T-helper 17 cell (primary cell): ENCODE measurements at places on chromosomes 13 and 19. TPM values are rescaled to one million over a fixed set of nuclear protein-coding genes. Genes with fewer than 3 reads are reported as not detected.

DNA sequence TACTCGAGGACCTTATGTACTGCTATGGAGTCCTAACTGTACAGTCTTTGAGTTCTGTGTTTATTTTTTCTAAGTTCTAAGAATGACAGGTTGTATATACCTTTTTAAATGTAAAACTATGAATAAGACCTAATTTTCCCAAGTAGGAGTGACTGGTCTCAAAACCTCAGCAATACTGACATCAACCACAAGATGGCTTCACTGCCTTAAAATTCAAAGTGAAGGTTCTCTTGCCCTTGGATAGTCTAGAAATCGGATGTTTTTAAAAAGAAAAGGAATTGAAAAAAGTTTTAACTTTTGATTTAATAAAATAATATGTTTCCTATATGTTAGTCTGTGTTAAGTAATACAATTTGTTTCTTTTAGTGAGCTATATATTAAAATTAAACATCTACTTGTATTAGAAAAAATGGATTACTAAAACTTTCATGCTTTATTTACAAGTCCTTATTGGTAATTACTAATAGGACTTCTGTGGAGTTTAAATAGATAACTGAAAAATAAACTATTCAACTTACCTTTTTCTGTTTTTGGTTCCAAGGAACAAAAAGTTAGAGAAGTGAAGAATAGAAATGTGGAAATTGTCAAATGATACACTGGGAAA, 52.0 kb downstream of the TDRD3 start:
- DNase-seq, result no peak

DNA sequence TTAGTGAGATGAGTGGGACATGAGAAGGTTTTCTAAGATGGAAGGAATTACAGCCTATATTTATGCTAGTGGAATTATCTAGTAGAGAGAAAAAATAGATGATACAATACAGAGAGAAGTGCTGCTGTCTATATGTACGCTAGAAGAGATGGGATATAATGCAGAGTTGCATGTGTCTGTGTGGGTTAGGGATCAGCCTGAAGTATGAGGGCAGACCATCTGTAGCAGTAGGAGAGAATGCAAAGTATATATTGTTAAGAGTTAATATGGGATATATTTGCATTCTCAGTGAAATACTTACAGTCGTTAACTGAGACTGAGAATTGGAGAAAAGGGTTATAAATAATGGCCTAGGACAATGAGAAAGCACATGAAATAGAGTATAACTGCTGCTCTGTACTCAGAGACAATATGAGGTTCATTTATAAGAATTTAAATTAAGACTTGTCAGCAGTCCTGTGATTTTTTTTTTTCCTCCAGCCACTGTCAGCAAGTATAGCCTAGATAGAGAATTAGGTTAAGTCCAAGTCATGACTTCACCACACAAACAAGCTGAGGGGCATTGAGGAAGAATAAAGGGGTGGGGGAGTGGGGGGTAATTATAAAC, 77.8 kb downstream of the SLITRK1 start:
- DNase-seq, result no peak

The FGF21 gene
- not detected for total RNA-seq

- DNase-seq, result no peak
Observed at GRCh38 chr19:45483033-45483432, 13.8 kb downstream of the RTN2 start.

GRCh38 chr13:98972627-98973026, 5.2 kb downstream of the DOCK9 start:
- DNase-seq, result no peak

- no peak for DNase-seq
Observed at GRCh38 chr13:75369981-75370380, 112.0 kb downstream of the TBC1D4 start.

- DNase-seq, result no peak
Observed at GRCh38 chr19:43634506-43634871, 5.2 kb downstream of the CADM4 start.

- no peak for DNase-seq
Observed at GRCh38 chr13:105783261-105783660, 752.2 kb downstream of the EFNB2 start.

The KLK2 gene
- total RNA-seq, result not detected

- no peak for DNase-seq
Observed at GRCh38 chr19:17304386-17305215, 1.1 kb upstream of the MRPL34 start.

DNA sequence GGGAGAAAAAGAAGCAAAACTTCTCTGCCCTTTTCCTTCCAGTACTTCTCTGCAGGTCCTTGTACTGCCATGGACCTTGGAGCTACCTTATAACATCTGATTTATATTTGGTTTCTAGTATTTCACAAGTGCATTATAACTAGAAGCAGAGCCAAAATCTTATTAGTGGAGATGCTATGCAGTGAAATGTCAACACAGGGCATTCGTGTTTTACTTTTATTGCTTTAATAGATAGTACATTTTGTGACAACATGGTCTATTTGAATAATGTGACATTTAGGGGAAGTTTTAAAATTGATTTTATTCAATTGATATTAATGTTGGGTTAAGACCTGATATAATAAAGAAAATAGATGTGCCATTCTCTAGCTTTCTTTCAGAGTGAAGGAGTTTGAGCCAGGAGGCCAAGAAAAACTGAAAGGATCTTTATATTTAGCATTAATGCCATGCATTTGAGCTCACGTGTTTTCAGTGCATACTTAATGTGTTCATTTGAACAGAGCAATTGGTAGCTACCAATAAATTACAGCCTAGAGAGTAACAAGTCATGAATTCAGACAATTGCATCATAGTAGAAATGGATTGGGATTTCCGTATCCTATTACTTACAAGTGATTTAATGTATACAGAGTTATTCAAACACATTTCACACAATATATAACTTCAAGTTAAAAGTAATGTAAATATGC, 863.8 kb downstream of the GPC5 start:
- no peak for DNase-seq

GRCh38 chr19:11504502-11505031, 1.1 kb downstream of the ZNF653 start:
- DNase-seq, result no peak

DNA sequence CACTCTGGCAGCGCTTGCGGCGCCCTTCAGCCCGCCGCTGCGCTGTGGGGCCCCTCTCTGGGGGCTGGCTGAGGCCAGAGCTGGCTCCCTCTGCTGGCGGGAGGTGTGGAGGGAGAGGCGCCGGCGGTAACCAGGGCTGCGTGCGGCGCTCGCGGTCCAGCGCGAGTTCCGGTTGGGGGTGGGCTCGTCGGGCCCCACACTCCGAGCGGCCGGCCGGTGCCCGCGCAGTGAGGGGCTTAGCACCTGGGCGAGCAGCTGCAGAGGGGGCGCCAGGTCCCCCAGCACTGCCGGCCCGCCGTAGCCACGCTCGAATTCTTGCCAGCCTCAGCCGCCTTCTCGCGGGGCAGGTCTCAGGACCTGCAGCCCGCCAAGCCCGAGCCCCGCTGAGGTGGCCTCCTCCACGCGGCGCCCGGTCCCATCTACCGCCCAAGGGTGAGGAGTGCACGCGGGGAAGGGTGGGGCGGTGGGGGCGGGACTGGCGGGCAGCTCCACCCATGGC, 879.0 kb upstream of the SLITRK5 start:
- no peak for DNase-seq

The C19orf81 gene
- total RNA-seq, result not detected

DNA sequence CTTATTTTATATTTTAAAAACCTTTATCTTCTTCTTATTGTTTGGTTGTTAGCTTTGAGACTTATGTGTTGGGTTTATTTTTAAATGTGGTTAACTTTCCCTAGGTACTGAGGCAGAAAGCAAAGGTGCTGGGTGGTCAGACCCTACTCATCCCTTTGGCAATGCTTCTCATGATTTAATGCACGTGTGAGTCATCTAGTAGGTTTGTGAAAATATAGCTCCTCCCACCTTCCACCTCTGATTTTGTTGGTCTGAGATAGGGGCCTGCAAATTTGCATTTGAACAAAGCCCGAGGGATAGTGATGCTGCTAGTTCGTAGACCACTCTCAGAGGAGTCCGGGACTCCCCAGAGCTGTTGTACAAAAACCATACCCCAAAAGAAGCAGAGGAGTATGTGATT, 771.3 kb upstream of the ARGLU1 start:
- DNase-seq, result no peak

GRCh38 chr13:66128692-66129269, 1101.4 kb downstream of the PCDH9 start:
- DNase-seq, result no peak
